ENCODE measurements at places on chromosomes 6 and 20. TPM values are rescaled to one million over a fixed set of nuclear protein-coding genes. Genes with fewer than 3 reads are reported as not detected.
A peak's percentile ranks its signal among the peaks of the same experiment; 100 is the strongest.

Gene BMP2
- not detected for total RNA-seq

Gene TMC2
- not detected for total RNA-seq

Gene BPIFB4
- not detected for total RNA-seq

Gene ADGRF1
- not detected for total RNA-seq

Gene GINS1
- total RNA-seq: 0.76 TPM

Gene ATG5
- total RNA-seq: 35.1 TPM

Gene ADAM33
- not detected for total RNA-seq

Gene CRIP3
- 3.8 TPM for total RNA-seq

Gene PDYN
- total RNA-seq: not detected

Gene PMEPA1
- total RNA-seq: 4.0 TPM

- DNase-seq: no peak
Measured at GRCh38 chr6:7730784-7731227, 4.9 kb downstream of the BMP6 start.

- DNase-seq: no peak
Measured at GRCh38 chr20:4519534-4519933, 202.2 kb upstream of the PRND start.

DNA sequence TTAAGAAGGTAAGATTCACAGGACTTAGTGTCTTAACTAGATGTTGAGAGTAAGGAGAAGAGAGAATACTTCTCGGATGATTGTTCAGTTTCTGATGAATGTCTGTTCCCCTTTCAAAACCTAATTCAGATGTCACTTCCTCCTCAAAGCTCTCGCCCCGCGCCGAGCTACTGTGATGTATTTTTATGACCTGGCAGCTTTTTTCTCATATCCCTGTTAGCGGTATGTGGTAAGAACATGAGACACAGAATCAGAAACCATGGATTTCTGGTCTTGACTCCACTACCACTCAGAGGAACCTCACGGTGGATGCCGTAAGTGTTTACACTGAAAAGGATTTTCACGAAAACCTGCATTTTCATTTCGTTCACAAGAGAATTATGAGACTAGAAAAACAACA is 48.4 kb downstream of the CEP43 start:
- peak; percentile 27 for DNase-seq

GRCh38 chr6:97765461-97765860 is 482.4 kb upstream of the MMS22L start:
- no peak for DNase-seq

DNA sequence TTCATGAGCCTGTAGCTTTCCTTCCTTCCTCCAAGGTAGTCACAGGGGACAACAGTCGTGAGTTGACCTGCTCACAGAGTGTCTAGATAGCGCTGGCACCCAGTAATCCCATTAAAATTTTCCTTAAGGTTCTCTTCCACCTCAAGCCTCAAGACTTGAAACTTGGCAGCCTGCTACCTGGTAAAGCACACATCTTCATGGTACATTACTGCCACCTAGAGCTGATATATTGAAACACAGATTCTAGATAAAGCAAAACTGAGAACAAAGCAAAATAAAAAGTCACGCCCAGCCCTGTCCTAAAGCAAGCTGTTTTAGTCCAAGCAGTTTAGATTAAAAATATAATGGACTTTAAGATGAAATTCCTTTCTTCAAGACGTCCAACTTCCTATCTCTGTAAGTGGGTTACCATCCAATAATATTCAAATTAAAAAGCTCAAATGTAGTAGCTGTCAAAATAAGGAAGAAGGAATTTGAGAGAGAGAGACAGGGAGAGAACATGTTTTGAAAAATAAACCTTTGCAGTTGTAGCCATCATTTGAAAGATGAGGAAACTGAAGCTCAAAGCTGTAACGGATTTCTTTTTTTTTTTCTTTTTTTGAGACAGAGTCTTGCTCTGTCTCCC is 50.7 kb upstream of the CD83 start:
- peak; percentile 73 for DNase-seq

GRCh38 chr6:85865420-85866369 is 223.0 kb upstream of the SYNCRIP start:
- DNase-seq: no peak

GRCh38 chr6:12849809-12850198 is 133.2 kb downstream of the PHACTR1 start:
- DNase-seq: no peak

DNA sequence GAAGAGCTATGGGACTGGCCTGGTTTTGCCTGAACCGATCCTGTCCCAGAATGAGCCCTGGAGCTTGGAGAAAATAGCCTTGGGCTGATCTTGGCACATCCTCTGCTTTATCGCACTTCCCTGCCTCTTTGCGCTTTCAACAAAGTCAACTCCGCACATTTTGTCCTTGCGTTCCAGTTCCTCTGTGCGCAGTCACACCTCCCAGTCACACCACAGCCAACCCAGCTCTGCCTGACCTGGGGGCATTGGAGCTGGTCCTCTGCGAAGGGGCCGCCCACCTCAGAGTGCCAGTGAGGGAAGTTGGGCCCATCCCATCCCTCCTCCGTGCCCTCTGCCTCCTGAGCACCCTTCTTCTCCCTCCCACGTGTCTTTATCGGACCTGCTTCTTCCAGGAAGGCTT is 16.9 kb upstream of the UQCC2 start:
- no peak for DNase-seq

DNA sequence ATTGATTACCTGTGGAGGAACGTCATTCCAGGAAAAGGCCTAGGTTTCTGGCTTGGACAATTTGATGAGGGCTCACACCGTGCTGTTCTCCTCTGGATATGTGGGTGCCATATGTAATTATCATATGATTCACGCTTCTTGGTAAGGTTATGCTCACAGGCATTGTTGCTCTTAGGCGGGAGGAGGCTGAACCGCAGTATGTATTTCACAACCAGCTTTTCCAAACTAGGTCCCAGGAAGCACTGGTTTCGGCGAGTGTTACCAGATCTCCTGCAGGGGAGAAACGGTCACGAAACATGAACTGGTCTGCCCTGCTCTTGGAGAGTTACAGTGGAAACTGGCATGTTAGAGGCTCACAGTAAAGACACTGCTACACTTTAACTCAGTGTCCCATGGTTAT is 793 bp upstream of the FAM50B start:
- DNase-seq: no peak

GRCh38 chr6:98516206-98516605 is 318.2 kb upstream of the POU3F2 start:
- no peak for DNase-seq

DNA sequence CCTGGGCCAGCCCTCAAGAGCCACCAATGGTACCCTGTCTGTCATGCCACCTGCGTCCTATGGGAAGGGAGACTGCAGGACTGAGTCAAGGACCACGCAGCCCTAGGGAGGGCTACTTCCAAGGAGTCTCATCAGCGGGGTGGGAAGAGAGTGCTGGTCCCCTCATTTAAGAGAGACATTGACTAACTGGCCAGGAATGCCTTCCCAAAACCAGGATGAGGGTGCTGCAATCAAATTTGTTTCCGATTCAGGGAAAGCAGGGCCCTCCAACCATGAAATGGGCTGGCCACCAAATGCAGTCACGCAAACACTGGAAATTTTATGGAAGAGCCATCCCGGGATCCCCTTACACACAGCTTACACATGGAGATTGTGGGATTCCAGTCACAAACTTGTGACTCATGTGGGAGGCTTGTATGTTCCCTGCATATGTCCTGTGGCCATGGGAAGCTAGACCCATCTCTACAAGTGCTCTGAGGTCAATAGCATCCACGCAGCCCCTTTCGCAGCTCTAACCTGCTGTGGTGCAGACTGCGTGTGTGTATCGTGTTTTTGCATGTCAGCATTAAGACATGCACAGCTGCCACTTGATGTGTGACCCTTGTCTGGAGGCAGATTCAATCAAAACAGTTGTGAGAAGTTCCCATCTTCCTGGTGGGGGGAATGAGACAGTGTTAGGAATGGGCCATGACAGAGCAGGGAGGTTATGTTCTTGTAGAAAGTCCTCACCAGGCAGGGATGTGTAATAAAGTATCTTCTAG is 53.0 kb upstream of the CST7 start:
- DNase-seq: no peak

DNA sequence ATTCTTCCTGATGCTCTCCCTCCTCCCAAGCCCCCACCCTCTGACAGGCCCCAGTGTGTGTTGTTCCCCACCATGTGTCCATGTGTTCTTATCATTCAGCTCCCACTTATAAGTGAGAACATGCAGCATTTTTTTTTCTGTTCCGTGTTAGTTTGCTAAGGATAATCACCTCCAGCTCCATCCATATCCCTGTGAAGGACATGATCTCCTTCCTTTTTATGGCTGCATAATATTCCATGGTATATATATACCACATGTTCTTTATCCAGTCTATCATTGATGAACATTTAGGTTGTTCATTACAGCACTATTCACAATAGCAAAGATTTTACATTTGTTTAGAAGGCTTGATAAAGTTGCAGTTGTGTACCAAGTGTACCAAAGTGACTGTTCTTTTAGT is 57.9 kb downstream of the KCNS1 start:
- DNase-seq: no peak

DNA sequence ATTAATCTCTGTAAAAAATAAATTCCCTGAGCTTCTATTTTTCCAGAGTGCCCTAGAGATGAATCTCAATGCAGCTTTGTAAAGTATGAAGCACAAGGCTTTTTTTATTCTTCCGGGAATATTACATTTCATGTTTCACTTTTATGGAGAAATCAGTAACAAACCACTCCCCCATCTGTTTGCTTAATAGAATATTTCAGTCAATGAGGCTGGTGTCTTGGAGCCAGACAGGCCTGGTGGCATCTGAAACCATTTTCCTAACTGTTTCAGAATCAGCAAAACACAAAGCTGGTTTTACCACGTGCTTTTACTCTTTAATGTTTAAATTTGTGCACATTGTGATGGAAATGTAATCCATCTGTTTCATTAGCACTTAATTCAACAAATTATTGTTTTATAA is 400.8 kb upstream of the HSF2 start:
- DNase-seq: no peak

DNA sequence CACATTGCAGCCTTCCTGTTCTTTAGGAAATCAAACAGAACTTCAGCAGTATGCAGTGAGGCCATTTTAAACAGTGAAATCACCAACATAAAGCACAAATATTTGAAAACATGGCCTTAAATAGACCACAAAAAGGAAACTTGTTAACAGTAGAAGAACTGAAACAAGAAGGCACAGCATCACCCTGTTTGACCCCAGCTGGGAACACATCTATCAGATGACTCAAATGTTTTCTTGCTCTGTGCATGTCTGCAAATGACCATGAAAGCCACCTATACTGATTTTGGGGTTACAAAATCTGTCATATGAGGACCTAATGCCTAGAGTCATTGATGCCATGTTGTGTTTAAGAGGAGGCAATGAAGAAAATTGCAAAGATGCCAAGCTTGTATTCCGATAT is 123.8 kb upstream of the ADGRF1 start:
- no peak for DNase-seq

GRCh38 chr6:107634324-107635056 is 144.6 kb downstream of the SOBP start:
- no peak for DNase-seq

- DNase-seq: no peak
Measured at GRCh38 chr6:81770381-81770780, 17.9 kb upstream of the TENT5A start.

DNA sequence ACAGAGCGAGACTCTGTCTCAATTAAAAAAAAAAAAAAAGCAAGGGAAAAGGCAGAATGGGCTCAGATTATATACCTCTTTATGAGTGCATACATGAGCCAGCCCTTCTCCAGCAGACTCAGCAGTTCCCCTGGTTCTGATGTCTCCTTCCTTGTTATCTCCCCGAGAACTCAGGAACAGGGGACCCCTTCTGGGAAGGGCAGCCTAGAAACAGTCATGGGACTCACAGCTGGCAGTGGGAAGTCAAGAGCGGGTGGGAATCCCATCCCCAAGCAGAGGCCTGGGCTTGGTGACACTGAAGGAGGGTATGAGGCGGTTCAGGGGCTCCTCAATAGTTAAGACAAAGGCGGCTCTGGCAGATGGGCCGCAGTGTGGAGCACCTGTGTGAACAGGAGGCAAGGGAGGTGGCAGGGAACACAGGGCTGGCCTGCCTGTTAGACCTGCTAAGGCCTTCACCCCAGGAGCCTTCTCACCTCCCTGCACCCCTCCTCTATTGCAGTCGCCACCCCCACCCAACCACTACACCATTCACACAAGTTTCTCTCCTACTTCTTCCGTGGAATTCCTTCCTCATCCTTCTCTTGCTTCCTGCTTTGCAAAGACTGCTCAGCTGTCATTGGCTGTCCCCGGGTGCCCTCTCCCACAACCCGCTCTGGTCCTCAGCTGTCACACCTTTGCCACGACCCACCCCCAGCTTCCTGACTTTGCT is 29.7 kb upstream of the MDFI start:
- DNase-seq: no peak

DNA sequence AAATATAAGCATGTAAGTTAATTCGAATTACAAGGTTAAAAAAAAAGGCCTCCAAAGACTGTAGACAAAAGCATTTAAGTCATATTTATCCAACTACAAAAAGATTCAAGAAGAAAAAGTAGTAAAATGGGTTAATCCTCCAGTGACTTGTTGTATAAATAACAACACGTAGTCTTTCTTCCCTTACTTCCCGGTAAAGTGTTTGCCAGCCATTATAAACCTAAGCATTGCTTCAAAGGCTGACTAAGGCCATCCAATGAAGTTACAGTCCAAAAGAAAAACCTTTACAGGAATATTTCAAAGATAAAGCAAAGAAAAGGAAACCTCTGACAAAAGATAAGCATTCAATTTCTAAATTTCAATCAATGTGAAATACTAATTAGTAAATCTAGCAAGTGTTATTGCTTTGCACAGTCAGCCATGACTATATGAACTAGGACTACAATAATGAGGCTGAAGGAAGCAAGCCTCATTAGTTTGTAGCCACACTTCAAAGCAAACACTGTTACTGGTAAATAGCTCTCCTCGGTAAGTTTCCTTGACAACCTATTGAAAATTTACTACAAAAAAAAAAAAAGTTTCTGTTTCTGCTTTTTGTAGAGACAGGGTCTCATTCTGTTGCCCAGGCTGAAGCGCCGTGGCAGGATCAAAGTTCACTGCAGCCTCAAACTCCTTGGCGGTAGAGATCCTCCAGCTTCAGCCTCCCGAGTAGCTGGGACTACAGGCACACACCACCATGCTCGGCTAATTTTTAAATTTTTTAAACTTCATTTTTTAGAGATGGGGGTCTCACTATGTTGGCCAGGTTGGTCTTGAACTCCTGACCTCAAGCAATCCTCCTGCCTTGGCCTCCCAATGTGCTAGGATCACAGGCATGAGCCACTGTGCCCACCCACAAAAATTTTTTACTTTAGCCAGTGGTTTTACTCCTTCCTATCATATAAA is 46.0 kb downstream of the NUDT3 start:
- no peak for DNase-seq

DNA sequence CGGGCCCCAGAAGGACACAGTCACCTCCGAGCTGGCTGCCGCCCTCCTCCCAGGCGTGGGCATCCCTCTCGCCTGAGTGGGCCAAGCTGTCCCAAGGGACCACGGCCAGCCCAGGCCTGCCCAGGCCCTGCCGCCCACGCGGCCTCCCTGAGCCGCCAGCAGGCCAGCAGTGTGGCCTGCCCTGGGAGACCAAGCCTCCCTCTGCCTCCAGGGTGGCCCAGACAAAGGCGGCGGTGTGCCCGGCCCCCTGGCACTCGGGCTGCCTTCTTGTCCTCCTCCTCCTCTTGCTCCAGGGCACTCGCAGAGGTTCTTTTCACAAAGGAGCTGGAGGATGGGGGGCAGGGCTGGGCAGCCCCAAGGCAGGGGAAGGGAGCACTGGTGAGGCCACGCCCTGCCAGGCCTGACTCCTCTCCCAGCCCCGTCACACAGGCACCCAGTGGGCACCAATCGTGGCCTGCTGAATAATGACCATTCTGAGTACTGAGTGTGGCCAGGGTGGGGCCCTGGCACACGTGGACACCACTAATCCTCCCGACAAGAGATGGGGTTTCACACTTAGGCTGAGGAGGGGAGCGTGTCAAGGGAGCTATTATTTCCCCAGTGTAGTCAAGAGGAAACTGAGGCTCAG is 25.3 kb downstream of the NOL4L start:
- no peak for DNase-seq

All from CD4-positive, CD25-positive, alpha-beta regulatory T cell (primary cell).